Upper lobe of right lung (tissue), 1 donor: ENCODE measurements at places on chromosomes 12 and 14.
A peak's percentile ranks its signal among the peaks of the same experiment; 100 is the strongest.

DNA sequence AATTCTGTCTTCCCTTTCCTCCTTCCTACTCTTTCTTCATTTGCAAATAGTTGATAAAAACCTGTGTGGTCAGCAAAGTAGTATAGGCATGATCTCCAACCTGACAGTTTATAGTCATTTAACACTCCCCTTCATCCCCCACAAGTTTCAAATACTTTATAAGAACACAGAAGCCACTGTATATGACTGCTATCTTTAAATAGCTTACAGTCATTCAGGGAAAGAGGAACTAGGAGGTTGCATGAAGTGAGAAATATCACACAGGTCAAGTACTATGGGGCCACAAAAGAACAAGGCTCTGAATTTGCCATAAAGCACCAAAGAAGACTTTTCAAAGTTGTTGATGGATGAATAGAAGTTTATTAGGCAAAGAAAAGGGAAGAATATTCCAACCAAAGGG is 431.3 kb downstream of the NPAS3 start:
- H3K4me3 ChIP-seq: no peak overlapping the region
- no peaks in the 10 kb centered on the region for H3K36me3 ChIP-seq
- H3K27me3 ChIP-seq: no peaks in the 10 kb centered on the region
- DNase-seq: no peak
- no peaks in the 10 kb centered on the region for H3K4me1 ChIP-seq
- H3K27ac ChIP-seq: no peak overlapping the region

- H3K27me3 ChIP-seq: no peaks in the 10 kb centered on the region
- H3K36me3 ChIP-seq: no peaks in the 10 kb centered on the region
- H3K27ac ChIP-seq: no peak overlapping the region
- DNase-seq: no peak
These were observed 85.0 kb downstream of the BRMS1L start for GRCh38 chr14:35911097-35911496.

DNA sequence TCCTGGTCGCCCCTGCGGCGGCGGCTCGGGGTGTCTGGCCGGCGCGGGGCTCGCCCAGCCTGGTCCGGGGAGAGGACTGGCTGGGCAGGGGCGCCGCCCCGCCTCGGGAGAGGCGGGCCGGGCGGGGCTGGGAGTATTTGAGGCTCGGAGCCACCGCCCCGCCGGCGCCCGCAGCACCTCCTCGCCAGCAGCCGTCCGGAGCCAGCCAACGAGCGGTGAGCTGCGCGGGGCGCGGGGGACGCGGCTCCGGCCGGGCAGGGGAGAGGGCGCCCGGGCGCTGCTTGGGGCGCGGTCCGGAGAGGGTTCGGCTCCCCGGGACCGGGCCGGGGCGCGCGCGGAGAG is at the start of gene LGALS3:
TSS of gene LGALS3 (plus strand) at position 167 of the 342 bp plus-strand sequence. CDS start 8,122 bp downstream, outside the sequence.
- DNase-seq: peak; percentile 94
- H3K27ac ChIP-seq: peak within 1 kb of the TSS; percentile 95
- H3K4me1 ChIP-seq: peaks cover 60% of the 10 kb centered on the region
- peaks cover 23% of the 10 kb centered on the region for H3K36me3 ChIP-seq

DNA sequence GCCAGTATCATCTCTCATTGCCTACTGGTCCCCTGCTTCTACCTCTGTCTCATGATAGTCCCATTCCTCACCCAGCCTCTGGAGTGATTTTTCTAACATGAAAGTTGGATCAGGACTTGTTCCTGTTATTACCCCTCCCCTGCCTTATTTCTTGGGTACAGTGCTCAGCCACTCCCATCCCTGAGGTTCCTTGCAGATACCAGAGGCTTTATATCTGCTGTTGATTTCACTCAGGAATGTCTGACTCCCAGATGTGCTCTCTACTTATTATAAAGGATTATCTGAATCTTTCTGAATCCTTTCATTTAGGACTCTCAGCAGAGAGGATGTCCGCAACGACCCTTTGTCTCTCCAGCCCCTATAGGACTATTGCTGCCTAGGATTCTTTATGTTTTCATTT is 111.2 kb downstream of the LRRK2 start:
- peaks cover 78% of the 10 kb centered on the region for H3K36me3 ChIP-seq
- no peak overlapping the region for H3K4me3 ChIP-seq
- DNase-seq: no peak

- no peak overlapping the region for H3K4me3 ChIP-seq
- no peaks in the 10 kb centered on the region for H3K27me3 ChIP-seq
- H3K27ac ChIP-seq: no peak overlapping the region
- DNase-seq: no peak
- no peaks in the 10 kb centered on the region for H3K4me1 ChIP-seq
These were observed 29.1 kb upstream of the APOF start for GRCh38 chr12:56391721-56392120.

GRCh38 chr14:38808734-38809455 is 294.1 kb downstream of the SEC23A start:
- H3K4me3 ChIP-seq: no peak overlapping the region
- H3K4me1 ChIP-seq: no peaks in the 10 kb centered on the region
- H3K27me3 ChIP-seq: no peaks in the 10 kb centered on the region
- no peaks in the 10 kb centered on the region for H3K36me3 ChIP-seq
- no peak for DNase-seq

GRCh38 chr14:101475456-101476257 is 85.6 kb upstream of the DIO3 start:
- H3K4me3 ChIP-seq: no peak overlapping the region
- H3K4me1 ChIP-seq: peaks cover 15% of the 10 kb centered on the region
- DNase-seq: peak; percentile 65
- H3K27ac ChIP-seq: peak overlapping the region; percentile 58
- H3K36me3 ChIP-seq: no peaks in the 10 kb centered on the region

- H3K36me3 ChIP-seq: no peaks in the 10 kb centered on the region
- no peak for DNase-seq
- H3K4me3 ChIP-seq: no peak overlapping the region
- peaks cover 5% of the 10 kb centered on the region for H3K4me1 ChIP-seq
- no peaks in the 10 kb centered on the region for H3K27me3 ChIP-seq
- H3K27ac ChIP-seq: no peak overlapping the region
These were observed 37.1 kb upstream of the PELI2 start for GRCh38 chr14:56081139-56081538.

GRCh38 chr12:62434494-62435302 is 31.9 kb upstream of the MON2 start:
- peak overlapping the region; percentile 50 for H3K4me3 ChIP-seq
- no peak overlapping the region for H3K27ac ChIP-seq
- peaks cover 26% of the 10 kb centered on the region for H3K27me3 ChIP-seq
- peaks cover 14% of the 10 kb centered on the region for H3K4me1 ChIP-seq
- H3K36me3 ChIP-seq: no peaks in the 10 kb centered on the region
- DNase-seq: no peak

DNA sequence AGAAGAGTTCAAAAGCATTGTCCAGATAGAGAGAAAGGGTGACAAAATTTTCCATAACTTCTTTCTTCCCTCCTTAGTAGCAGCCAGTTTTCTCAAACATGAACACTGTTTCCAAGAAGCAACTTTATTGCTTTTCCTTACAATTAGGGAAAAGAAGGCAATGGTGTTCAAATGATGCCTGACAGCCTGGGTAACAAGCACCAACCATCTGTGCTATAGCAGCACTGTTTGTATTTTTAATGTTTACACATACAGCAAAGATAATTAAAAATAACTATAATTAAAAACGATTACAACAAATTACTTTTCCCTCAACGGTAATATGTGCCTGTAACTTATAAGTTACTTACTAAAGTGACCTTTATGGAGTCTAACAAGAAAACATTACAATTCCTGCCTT is 450.6 kb upstream of the LMO3 start:
- no peaks in the 10 kb centered on the region for H3K27me3 ChIP-seq
- H3K4me1 ChIP-seq: no peaks in the 10 kb centered on the region
- no peak for DNase-seq
- H3K36me3 ChIP-seq: no peaks in the 10 kb centered on the region
- no peak overlapping the region for H3K4me3 ChIP-seq

GRCh38 chr14:50688875-50689274 is 20.8 kb upstream of the SAV1 start:
- no peak for DNase-seq
- H3K27me3 ChIP-seq: no peaks in the 10 kb centered on the region
- no peak overlapping the region for H3K4me3 ChIP-seq
- no peaks in the 10 kb centered on the region for H3K36me3 ChIP-seq
- H3K27ac ChIP-seq: no peak overlapping the region
- no peaks in the 10 kb centered on the region for H3K4me1 ChIP-seq

DNA sequence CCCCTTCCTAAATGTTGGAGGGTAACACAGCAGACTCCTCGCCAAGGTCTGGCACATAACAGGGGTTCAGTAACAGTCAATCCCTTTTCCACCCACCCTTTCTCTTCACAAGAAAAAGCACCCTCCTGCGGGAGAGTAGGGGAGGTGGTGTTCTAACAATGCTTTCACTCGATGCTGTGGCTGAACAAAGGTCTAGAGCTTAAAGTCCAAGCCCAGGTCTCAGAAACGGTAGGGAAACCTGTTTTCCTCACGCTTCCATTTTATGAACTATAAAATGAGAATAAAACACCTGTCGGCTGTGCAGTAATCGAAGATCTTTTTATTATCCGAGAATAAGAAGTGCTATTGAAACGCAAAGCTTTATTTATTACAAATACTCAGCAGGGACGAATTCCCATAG is 20.9 kb upstream of the CACNA2D4 start:
- no peaks in the 10 kb centered on the region for H3K27me3 ChIP-seq
- peaks cover 7% of the 10 kb centered on the region for H3K4me1 ChIP-seq
- H3K36me3 ChIP-seq: peaks cover 30% of the 10 kb centered on the region
- H3K4me3 ChIP-seq: no peak overlapping the region
- H3K27ac ChIP-seq: no peak overlapping the region

GRCh38 chr14:94775091-94775870 is 5.4 kb upstream of the GSC start:
- H3K27me3 ChIP-seq: peaks cover 96% of the 10 kb centered on the region
- H3K27ac ChIP-seq: no peak overlapping the region
- no peak for DNase-seq
- peaks cover 2% of the 10 kb centered on the region for H3K4me1 ChIP-seq

GRCh38 chr12:69671597-69671996 is 27.5 kb downstream of the BEST3 start:
- H3K27me3 ChIP-seq: no peaks in the 10 kb centered on the region
- no peaks in the 10 kb centered on the region for H3K4me1 ChIP-seq
- no peak for DNase-seq

- H3K4me1 ChIP-seq: no peaks in the 10 kb centered on the region
- DNase-seq: no peak
- H3K27ac ChIP-seq: no peak overlapping the region
- no peaks in the 10 kb centered on the region for H3K27me3 ChIP-seq
- no peaks in the 10 kb centered on the region for H3K36me3 ChIP-seq
These were observed 344.5 kb upstream of the SFSWAP start for GRCh38 chr12:131366261-131366871.

- no peak overlapping the region for H3K4me3 ChIP-seq
- no peak for DNase-seq
- H3K4me1 ChIP-seq: no peaks in the 10 kb centered on the region
- no peak overlapping the region for H3K27ac ChIP-seq
These were observed 774 bp downstream of the SERPINA11 start for GRCh38 chr14:94451826-94452225.

- H3K4me3 ChIP-seq: no peak overlapping the region
- no peaks in the 10 kb centered on the region for H3K36me3 ChIP-seq
- no peak overlapping the region for H3K27ac ChIP-seq
- DNase-seq: no peak
These were observed 8.8 kb upstream of the IFI27 start for GRCh38 chr14:94101748-94102147.

- H3K27ac ChIP-seq: no peak overlapping the region
- H3K4me1 ChIP-seq: no peaks in the 10 kb centered on the region
- no peak for DNase-seq
- no peaks in the 10 kb centered on the region for H3K27me3 ChIP-seq
These were observed 137.7 kb downstream of the SPTSSA start for GRCh38 chr14:34324363-34324795.

DNA sequence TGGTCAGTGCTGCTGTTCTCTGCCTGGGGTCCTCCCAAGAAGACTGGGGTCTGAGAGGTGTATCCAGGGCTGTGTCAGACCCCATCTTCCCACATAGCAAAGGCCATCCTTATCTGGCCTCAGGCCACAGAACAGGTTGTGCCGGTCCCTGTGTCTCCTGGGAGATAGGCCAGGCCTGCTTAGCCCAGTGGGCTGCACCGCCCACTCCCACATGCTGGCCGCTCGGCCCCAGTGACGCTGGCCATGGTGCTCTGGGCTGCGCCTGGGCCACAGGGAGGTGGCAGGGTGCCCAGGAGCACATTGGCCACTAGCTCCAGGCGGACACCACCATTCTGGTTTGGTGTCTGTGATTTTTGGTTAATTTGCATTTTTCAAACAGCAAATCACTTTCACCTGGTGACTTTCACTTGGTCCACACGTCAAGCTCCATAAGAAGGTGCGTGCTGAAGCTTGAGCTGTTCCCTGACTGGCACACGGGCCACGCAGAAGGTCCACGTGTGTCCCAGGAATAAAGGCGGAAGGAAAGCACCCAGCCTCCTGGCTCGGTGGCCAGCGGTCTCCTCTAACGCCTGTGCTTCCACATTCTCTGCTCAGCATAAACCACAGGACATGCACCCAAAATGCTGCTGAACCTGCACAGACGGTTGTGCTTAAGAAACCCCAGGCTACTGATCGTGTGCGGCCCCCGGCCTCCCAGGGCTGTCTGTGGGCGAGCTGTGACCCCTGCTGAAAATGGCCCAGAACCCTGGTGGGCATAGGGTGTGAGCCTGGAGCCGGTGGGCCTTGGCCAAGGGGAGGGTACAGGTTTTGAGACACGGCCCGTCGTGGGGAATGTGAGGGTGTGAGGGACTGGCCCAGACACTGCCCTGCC is 4.6 kb downstream of the FBRSL1 start:
- DNase-seq: no peak
- H3K27me3 ChIP-seq: no peaks in the 10 kb centered on the region
- H3K27ac ChIP-seq: no peak overlapping the region
- no peaks in the 10 kb centered on the region for H3K36me3 ChIP-seq

DNA sequence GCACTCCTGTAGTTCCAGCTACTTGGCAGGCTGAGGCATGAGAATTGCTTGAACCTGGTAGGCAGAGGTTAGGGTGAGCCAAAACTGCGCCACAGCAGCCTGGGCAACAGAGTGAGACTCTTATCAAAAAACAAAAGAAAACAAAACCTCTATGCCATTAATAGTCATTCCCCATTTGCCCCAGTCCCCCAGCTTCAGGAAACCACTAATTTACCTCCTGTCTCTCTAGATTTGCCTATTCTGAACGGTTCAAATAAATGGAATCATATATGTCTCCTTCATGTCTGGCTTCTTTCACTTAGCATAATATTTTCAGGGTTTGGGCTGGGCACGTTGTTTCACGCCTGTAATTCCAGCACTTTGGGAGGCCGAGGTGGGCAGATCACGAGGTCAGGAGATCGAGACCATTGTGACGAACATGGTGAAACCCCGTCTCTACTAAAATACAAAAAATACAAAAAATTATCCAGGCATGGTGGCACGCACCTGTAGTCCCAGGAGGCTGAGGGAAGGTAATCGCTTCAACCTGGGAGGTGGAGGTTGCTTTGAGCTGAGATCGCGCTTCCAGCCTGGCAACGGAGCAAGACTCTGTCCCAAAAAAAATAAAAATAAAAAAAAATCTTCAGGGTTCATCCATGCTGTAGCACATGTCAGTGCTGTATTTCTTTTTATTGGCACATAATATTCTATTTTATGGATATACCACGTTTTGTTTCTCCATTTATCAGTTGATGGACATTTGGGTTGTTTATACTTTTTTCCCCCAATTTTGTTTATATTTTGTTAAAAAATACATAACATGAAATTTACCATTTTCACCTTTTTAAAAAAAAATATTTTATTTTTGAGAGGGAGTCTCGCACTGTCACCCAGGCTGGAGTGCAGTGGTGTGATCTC is 31.9 kb downstream of the KNTC1 start:
- no peak overlapping the region for H3K4me3 ChIP-seq
- no peaks in the 10 kb centered on the region for H3K4me1 ChIP-seq
- no peak for DNase-seq
- H3K36me3 ChIP-seq: peaks cover 13% of the 10 kb centered on the region

GRCh38 chr12:112807452-112807851 is 15.9 kb downstream of the RPH3A start:
- peaks cover 27% of the 10 kb centered on the region for H3K27me3 ChIP-seq
- no peaks in the 10 kb centered on the region for H3K36me3 ChIP-seq
- no peak overlapping the region for H3K4me3 ChIP-seq
- no peaks in the 10 kb centered on the region for H3K4me1 ChIP-seq
